ENCODE measurements at places on chromosomes 7 and 10.

DNA sequence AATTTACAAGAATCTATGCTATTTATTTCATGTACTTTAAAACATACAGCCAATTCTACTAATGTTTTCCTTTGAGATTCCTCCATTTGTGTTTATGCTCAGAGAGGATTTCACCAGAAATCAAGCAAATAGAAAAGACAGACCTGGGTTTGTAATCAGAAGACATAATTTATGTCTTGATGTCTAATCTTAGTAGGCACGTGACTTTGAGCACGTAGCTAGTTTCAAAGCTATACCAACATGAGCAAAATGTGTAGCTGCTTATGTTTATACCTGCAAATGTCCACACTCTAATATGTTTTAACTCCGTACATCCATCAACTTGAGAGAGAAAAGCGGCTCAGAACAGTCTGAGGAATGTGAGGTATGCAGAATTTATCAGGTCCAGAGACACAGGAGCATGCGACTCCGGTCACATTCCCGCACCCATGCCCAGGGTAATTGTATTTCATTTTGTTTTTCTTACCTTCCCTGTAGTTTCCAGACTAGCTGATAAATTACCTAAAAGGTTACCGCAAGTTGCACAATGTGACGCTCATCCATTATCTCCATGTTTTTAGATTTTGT is 40.0 kb downstream of the SVOPL start:
- DNase-seq = peak; percentile 7

- DNase-seq = peak; percentile 71
These were observed 237.2 kb upstream of the KAT6B start for GRCh38 chr10:74589226-74589673.

- DNase-seq = peak; percentile 61
These were observed 15.5 kb upstream of the SLC18A3 start for GRCh38 chr10:49594594-49594993.

- no peak for DNase-seq
These were observed 164.0 kb downstream of the SDK1 start for GRCh38 chr7:3464900-3465622.

DNA sequence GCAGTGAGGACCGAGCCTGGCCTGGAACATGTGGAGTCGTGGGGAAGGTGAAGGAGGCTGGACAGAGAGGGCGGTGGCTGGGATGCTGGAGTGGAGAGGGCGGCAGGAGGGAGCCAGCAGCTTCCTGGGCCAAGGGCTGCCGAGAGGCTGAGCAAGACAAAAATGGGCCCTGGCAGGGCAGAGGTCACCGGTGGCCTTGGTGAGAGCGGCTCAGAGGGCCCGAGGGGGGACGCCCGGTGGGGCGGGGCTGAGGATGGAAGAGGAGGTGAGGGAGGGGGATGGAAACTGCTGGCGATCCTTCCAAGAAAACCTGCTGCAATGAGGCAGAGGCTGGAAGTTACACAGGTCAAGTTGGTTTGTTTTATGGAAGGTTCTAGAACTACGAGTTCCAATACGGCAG is 69.5 kb downstream of the ELFN1 start:
- no peak for DNase-seq

DNA sequence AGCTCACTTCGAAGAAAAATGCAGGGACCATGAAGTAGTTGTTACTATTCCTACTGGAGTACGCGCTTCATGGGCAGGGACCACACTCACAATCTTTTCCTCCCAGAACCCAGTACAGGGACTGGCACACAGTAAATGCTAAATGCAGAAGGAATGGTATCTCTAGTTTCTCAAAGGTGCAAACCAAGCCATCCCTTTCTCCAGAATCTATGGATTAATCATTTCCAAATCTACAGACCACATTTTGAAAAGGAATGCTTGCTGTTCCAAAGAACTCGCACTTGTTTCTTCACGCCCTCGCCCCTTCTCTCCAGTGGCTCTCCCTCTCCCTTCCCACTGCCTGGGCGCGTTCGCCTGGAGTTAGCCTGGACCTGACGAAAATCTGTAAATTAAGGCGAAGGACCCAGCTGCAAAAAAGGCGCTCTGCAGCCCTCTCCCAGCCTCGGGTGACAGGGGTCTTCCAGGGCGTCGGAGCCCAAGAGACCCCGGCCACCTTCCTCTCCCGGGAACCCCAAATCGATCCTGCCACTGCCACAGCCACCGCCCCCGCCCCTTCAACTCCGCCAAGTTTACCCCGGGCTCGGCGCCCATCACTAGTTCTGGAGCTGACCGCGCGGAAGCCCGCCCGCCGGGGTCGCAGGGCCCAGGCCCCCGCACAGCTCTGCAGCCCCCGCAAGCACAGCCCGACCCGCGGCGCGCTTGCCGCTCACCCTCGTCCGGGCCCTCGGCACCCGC is 527 bp downstream of the PDIA4 start:
- DNase-seq = peak; percentile 37

DNA sequence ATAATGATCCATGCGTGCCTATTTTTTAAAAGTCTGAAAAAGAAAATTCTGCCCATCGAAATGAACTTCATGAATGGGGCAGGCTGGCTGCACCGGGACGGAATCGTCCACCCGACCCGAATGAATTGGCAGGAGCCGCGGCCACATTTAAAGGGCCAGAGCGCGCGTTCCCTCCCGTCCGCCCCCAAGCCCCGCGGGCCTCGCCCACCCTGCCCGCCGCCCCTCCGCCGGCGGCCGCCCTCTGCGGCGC is 319 bp upstream of the GATA3 start:
- peak; percentile 23 for DNase-seq

DNA sequence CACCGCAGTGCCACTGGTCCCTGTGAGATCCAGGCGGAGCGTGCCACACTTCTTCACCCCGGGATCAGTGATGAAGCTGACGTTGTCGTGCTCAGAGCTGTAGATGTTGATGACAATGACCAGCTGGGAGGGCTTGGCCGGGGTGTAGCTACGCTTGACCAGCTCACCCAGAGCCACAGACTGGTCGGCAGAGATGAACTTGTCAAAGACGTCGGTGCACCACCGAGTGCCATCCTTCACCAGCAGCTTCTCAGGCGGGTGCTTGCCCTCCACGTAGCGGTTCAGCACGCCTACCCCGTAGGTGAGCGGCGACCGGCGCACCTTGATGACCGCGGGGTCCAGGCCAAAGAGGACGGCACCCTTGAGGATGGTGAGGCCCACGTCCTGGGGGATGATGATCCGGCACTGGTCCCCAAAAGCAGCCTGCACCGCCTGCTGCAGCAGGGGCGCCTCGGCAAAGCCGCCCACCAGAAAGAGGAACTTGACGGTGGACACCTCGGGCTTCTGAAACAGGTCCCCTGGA is 54.2 kb downstream of the PNLIPRP2 start:
- DNase-seq = no peak
